NCI-H2107 (cell line): ENCODE measurements at places on chromosomes 3 and 15.

DNA sequence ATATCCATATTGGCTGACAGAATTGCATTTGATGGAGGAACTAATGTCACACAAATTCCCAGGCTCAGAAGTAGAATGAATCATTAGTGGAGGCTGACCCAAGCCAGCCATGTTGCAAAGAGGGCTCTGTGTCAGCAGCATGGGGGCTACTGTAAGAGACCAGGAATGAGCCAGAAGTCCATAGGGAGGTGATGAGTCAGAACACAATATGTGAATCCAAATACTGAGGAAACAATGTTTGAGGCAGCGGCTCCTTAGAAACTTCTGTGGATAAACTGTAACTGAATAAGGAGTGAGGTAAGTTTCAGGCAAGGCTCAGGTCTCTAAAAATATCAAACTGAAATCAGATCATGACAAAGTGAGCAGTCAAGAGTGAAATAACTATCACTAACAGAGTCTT lies 170.7 kb downstream of the WDR72 start:
- no peak for DNase-seq

DNA sequence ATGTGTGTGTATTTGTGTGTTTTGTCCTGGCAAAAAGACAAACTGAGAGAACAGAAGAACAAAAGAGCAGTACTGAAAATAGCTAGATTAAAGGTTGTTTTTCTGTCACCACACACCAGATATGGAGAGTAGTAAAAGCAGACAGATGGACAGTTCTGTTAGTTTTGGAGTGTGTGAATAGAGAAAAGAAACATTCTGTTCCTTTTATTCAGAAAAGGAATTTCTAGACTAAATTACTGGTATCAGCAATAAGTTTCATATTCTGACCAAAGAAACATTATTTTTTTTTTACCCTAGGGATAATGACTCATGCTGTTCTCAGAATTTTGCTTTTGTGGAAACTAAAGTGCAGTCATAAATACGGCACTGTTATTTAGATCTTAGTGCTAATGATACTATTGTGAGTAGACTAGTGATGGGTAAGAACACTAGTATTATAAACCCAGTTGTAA lies 32.9 kb downstream of the PIK3CA start:
- DNase-seq: no peak

- no peak for DNase-seq
Measured at GRCh38 chr15:38521316-38521715, 43.3 kb downstream of the RASGRP1 start.

DNA sequence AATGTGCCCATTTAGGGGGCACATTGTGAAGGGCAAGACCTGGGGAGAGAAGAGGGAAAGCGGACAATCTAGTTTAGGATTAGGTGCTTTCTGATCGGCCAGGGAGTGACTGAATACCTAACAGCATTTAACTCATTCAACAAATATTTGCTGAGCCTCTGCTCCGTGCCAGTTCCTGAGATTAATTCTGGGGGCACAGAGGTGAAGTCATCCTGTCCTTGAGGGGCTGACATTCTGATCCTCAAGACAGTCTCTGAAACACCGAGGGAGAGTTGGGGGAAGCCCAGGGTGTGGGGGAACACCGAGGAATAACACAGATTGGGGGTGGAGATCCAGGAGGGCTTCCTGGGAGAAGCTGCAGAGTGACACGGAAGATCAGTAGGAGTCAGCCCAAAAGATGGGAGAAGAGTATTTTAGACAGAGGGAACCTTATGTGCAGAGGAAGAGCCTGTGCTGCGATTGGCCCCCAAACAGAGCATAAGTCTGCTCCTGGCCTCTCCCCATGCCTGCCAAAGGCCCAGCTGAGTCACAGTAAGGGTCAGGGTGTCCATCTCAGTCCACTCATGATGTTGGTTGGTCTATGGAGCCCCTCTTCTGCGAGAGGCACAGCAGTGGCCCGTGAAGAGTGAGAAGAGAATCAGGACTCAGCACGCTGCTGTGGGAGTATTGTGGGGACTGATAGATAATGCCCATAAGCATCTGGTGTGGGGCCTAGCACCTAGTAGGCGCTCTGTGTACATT lies 60.2 kb downstream of the AMOTL2 start:
- DNase-seq: no peak

DNA sequence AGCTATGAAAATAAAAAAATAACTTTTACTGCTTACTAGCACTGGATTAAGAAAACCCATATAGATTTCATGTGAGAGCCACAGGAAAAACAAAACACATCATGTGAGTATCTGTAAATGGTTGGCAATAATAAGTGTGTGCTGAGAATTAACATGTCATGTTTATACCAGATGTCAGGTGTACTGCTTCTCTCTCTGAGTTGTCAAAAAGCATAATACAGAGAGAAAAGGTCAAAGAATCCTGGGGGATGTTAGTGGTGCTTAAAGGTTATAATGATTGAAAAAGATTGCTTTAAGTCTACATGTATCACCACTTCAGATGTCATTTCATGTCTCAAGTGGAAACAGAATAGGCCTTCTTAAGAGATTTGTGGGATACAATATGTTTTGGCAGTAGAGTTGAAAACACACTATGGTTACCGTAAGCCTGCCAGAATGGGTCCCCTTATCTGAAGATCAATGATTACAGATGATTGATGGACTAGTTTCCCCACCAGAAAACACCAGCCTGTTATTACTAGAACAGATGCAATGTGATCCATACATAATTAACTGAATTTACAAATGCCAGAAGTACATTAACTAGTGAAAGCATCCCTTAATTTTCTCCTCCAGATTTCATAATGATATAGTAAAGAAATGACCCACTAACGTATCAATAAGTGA lies 204.1 kb downstream of the CNTN3 start:
- no peak for DNase-seq
